Spinal cord (tissue), 10 donors: ENCODE measurements at places on chromosomes 6 and 20. TPM values are rescaled to one million over a fixed set of nuclear protein-coding genes. Genes with fewer than 3 reads are reported as not detected.

GRCh38 chr6:116695401-116695800, 14.4 kb downstream of the KPNA5 start:
- DNase-seq, result no peak

The PLN gene
- 3.3 TPM for total RNA-seq

DNA sequence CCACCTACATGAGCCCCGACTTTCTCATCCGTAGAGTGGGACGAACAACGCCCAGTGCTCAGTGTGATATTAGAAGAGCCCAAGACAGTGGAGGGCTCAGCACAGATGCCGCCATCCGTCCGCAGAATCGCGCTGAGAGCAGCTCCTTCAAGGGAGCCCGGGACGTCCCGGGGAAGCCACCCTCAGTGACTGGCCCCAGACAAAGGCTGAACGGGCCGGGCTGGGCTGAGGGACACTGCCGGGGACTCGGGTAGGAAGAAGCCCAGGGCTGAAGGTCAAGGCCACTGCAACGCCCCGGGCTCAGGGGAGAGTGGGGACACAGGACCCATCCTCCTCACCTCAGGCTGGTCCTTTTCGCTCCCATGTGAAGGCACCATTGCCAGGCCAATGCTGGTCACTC, 12.8 kb upstream of the CHRNA4 start:
- DNase-seq, result no peak

The SLC17A9 gene
- 1.7 TPM for total RNA-seq

DNA sequence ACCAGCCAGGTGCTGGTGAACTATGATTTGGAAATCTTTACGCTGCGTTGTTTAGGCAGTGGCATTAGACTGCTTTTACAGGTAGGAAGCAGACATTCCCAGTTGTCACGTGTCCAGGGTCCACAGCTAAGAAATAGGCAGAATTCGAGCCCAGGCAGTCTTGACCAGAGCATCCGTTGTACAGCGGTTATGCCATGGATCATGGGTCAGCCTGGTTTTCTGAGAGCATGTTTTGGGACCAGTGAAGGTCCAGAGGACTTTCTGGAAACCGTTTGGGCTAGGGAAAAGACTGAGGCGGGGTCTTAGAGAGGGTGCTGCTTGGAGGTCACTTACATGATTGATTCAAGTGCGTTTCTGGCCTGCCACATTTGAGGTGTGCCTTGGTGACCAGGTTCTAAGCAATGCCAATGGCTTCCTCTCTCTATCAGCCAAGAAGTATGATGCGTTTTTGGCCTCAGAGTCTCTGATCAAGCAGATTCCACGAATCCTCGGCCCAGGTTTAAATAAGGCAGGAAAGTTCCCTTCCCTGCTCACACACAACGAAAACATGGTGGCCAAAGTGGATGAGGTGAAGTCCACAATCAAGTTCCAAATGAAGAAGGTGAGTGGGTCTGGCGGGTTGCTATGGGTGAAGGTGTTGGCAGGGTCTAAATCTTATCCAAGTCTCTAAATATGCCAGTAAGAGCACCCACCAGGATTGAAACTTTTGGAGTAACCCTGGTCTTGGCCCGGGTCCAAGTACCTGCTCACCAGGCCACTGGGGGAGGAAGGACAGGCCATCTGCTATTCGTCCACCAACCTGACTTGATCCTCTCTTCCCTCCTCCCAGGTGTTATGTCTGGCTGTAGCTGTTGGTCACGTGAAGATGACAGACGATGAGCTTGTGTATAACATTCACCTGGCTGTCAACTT, 1.8 kb downstream of the RPL10A start:
- DNase-seq, result no peak

GRCh38 chr20:40728470-40728869, 39.4 kb upstream of the MAFB start:
- no peak for DNase-seq

DNA sequence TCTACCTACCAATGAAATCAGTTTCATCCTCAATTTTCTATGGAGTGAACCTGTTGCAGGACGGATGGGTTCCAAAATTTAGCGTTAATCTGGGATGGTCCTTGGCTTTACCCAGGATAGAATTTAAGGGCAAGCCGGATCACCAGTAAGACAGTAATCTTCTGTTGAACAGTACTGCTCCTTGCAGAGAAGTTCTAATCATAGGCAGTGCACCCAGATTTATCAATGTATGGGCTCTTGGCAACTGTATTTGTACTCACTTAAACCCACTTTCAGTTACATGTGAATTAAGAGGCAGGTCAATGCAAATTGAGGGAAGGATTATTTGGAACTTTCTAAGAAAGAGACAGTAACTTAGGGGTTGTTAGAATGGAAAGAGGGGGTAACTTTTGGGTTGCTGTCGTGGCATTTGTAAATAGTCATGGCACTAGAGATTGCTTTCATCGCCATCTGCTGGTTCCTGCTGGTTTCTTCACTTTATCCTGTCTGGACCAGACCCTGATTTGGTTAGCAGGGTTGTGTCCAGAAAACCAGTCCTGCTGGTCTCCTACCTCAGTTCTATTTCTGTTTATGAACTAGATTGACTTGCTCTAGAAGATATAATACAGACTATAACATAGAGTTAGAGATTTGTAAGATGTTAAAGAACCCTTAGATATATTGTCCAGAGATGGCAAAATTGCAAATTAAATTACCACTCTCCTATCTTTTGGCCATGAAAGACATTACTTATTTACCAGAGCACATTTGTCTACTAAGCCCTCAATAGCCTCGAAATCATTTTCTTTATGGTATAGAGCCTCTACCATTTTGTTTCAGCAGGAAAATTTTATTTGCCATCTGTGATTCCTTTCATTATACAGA, 646.3 kb downstream of the UTRN start:
- peak; percentile 56 for DNase-seq

DNA sequence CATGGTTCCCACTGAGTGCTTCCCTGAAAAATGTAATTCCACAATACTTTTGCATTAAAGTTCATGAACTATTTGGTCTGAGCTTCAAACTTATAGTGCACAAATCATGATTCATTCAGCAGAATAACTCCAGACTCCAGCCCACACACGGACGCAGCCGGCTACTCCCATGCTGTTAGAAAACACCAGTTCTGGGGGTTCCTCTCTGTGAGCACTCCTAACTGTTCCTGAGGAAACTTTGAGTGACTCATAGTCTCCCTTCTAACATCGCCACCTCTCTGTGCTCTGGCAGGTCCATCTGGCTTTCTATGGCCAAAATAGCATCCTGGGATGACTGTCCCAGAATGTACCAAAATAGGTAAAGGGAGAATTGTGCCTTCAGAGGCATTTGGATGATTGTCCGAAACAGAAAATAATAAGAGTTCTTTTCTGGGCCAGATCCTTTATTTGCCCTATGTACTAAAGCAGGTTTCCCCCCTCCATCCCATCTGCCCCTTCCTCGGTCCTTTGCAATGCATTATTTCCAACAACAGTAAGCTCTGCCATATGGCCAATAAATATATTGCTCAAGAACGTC, 32.3 kb upstream of the LY86 start:
- DNase-seq, result no peak

DNA sequence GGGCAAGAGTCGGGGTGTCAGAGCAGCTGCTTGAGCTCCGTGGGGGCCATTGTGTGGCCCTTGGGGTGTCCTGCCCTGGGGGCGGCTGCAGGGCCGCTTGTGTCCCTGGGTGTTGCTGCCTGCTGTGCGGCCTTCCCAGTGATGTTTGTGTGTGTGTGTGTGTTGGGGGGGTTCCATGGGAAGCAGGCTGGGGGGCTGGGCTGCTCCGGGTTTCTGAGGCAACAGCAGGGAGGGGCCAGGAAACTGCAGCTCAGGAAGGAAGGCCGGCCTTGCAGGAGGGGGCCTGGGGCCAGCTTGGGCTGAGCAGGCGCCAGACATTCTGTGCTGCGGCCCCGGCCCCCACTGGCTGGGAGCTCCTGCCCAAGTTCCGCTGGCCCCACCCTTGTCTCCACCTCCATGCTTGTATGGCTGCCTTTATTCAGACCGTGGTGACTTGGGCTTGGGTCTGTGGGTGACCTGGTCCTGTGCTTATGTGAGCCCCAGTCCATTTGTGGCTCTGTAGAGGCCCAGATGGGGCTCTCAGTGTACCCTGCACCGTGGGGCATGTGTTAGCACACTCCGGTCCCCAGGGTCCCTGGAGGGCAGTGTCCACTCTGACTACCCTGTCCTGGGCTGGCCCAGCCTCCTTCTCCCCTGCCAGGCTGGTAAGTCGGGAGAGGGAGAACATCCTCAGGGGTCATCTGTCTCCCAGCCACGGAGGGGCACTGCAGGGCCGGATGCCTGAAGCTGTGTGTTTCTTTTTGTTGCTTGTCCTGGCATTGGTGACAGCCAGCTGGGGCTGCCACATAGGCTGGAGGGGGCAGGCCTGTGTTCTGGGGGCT, 4.6 kb upstream of the SOX18 start:
- no peak for DNase-seq

DNA sequence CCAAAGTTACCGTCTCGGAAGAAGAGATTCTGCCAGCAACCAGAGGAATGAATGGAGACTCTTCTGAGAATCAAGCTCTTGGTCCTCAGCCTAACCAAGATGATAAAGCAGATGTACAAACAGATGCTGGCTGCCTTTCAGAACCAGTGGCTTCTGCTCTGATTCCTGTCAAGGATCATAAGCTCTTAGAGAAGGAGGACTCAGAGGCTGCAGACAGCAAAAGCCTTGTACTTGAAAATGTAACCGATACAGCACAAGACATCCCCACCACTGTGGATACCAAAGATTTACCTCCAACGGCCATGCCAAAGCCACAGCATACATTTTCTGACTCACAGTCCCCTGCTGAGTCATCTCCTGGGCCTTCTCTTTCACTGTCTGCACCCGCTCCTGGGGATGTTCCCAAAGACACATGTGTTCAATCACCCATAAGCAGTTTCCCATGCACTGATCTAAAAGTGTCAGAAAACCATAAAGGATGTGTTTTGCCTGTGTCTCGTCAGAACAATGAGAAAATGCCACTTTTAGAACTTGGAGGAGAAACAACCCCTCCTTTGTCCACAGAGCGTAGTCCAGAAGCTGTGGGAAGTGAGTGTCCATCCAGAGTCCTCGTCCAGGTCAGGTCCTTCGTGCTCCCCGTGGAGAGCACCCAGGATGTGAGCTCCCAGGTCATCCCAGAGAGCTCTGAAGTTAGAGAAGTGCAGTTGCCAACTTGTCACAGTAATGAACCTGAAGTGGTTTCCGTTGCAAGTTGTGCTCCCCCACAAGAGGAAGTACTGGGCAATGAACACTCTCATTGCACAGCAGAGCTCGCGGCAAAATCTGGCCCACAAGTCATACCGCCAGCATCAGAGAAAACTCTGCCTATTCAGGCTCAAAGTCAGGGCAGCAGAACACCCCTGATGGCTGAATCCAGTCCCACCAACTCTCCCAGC, 109.6 kb downstream of the RTN4IP1 start:
- DNase-seq, result peak; percentile 5

The PRL gene
- total RNA-seq, result not detected

The CST4 gene
- total RNA-seq, result not detected

The ESR1 gene
- 0.20 TPM for total RNA-seq

DNA sequence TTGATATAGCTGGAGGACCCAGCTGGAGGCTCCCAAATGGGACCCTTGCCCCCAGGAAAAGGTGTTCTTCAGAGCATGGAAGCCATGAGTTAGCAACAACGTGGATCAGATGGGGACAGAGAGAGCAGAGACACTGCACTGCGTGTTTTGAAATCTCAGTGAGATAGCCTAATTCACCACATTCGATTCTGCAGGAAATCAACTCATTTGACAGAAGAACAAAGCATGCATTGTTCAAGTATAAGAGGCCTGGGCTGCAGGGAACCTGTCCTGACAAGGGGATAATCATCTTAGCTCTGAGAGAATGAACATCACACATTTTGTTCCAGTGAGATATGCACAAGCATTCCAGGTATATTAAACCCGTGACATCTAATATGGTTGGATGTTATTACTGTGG, 450.2 kb downstream of the CDH26 start:
- no peak for DNase-seq

GRCh38 chr20:43383026-43383795, 74.5 kb upstream of the SRSF6 start:
- DNase-seq, result no peak

The TOX2 gene
- 2.8 TPM for total RNA-seq

- DNase-seq, result no peak
These were observed 15.4 kb upstream of the FAM110A start for GRCh38 chr20:818001-818664.

GRCh38 chr6:45643126-45643525, 265.4 kb upstream of the SUPT3H start:
- no peak for DNase-seq

DNA sequence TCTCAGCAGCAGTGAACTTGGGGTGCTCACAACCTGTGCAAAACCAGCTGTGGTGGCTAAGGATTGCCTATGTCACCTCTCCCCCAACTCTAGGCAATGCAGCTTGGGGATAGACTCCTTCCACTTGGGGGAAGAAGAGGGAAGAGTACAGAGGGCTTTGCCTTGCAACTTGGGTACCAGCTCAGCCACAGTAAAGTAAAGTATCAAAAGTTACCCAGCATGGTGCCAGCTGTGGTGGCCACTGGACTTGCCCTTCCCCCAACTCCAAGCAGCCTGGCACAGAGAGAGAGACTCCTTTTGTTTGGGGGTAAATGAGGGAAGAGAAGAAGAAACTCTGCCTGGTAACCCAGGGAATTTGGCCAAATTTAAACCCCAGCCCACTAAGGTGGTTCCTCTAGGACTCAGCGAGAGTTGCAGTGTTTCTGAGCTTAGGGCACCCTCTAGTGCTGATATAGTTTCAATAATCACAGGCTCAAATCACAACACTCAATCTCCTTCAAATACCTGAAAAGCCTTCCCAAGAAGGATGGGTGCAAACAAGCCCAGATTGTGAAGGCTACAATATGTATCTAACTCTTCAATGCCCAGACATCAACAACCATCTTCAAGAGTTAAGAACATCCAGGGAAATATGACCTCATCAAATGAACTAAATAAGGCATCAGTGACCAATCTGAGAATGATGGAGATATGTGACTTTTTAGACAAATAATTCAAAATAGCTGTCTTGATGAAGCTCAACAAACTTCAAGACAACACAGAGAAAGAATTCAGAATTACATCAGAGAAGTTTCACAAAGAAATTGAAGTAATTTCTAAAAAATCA, 7.6 kb upstream of the DEFB129 start:
- DNase-seq, result peak; percentile 53

The OPRL1 gene
- total RNA-seq, result 5.2 TPM

The KCNK17 gene
- 0.66 TPM for total RNA-seq

DNA sequence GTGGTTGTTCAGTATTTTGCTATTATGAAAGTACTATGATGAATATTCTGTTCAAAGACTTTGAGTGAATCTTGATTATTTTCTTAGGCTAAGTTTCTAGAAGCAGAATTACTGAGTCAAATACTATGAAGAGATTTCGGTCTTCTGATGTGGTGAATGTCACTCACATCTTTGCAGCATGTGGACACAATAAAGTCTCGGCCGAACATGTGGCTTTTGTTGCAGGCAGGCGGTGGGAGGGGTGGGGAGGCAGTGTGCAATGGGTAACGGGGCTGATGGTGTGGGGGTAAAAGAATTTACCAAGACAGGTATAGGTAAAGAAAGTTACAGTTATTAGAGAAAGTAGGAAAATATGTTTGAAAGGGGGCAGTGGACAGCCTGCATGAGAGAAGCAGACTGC, 156.4 kb upstream of the DTNBP1 start:
- no peak for DNase-seq

The SLC16A10 gene
- total RNA-seq, result 14.9 TPM

- DNase-seq, result no peak
These were observed 368.2 kb downstream of the SYNE1 start for GRCh38 chr6:152268846-152269442.

- no peak for DNase-seq
These were observed 52.6 kb upstream of the MC3R start for GRCh38 chr20:56195946-56196345.
